ENCODE measurements at places on chromosomes 11 and 22.

- H3K36me3 ChIP-seq: no peaks in the 10 kb centered on the region
- no peak for DNase-seq
- no peak overlapping the region for H3K27ac ChIP-seq
- H3K4me3 ChIP-seq: no peak overlapping the region
- H3K4me1 ChIP-seq: no peaks in the 10 kb centered on the region
Measured at GRCh38 chr11:121567995-121568394, 115.2 kb upstream of the SORL1-AS1 start.

DNA sequence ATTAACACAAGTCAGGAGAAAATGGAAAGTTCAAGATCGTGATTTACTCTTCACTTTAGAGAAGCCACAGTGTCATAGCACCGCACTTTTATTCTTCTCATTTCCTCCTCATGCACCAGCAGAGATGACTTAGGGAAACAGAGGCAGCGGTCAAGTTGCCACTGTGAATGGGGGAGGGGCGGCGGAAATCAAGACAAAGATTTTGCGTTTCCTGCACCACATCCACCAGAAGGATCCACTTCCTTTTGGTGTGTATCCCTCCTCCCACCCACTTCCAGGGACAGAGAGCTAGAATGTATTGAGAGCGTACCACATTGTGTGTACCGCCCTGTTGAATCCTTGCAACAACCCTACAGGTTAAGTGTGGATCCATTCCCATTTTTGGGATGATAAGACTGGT, 21.8 kb downstream of the TSPAN18 start:
- H3K4me1 ChIP-seq: no peaks in the 10 kb centered on the region
- no peaks in the 10 kb centered on the region for H3K27me3 ChIP-seq
- no peak overlapping the region for H3K27ac ChIP-seq
- no peaks in the 10 kb centered on the region for H3K36me3 ChIP-seq
- H3K4me3 ChIP-seq: no peak overlapping the region
- no peak for DNase-seq

GRCh38 chr22:49570032-49570848, 257.4 kb downstream of the BRD1 start:
- no peaks in the 10 kb centered on the region for H3K4me1 ChIP-seq
- no peak overlapping the region for H3K4me3 ChIP-seq
- H3K36me3 ChIP-seq: no peaks in the 10 kb centered on the region
- DNase-seq: no peak

- DNase-seq: no peak
- H3K4me3 ChIP-seq: no peak overlapping the region
- H3K27ac ChIP-seq: no peak overlapping the region
- no peaks in the 10 kb centered on the region for H3K36me3 ChIP-seq
Measured at GRCh38 chr22:21984793-21985192, 2.2 kb upstream of the TOP3B start.

GRCh38 chr22:48306284-48306683, 1521.4 kb downstream of the BRD1 start:
- no peaks in the 10 kb centered on the region for H3K4me1 ChIP-seq
- H3K27ac ChIP-seq: no peak overlapping the region
- H3K27me3 ChIP-seq: no peaks in the 10 kb centered on the region
- no peak overlapping the region for H3K4me3 ChIP-seq
- DNase-seq: no peak
- no peaks in the 10 kb centered on the region for H3K36me3 ChIP-seq

DNA sequence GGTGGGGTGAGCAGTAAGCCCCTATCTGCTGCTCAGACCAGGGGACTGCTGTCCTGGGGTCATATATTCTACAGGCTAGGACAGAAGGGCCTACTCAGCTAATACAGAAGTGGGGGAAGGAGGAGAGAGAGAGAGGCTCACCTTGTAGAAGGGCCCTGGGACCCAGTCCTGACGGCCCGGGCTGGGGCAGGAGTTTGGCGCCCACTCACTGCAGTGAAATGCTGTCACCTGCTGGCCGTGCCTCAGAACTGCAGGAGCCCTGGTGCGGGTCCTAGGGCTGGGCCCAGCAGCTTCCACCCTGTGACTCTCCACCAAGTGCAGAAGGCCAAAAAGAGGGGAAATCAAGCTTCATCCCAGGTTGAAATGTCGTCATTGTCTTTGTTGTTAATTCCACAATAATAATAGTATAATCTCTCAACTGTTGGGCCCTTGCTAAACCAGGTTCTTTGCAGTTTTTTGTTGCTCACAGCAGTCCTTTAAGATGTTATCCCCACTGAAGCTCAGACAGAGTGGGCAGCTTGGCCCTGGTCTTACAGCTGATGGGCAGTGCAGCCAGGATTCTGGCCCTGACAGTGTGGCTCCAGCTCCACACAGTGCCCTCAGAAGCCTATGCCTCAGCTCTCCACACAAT, 29.6 kb downstream of the TRIM29 start:
- DNase-seq: peak; percentile 64
- H3K4me1 ChIP-seq: no peaks in the 10 kb centered on the region
- H3K27me3 ChIP-seq: no peaks in the 10 kb centered on the region
- H3K4me3 ChIP-seq: no peak overlapping the region

- H3K27ac ChIP-seq: no peak overlapping the region
- no peaks in the 10 kb centered on the region for H3K4me1 ChIP-seq
- no peaks in the 10 kb centered on the region for H3K27me3 ChIP-seq
- H3K4me3 ChIP-seq: no peak overlapping the region
Measured at GRCh38 chr11:117884994-117885393, 8.5 kb upstream of the FXYD6 start.

DNA sequence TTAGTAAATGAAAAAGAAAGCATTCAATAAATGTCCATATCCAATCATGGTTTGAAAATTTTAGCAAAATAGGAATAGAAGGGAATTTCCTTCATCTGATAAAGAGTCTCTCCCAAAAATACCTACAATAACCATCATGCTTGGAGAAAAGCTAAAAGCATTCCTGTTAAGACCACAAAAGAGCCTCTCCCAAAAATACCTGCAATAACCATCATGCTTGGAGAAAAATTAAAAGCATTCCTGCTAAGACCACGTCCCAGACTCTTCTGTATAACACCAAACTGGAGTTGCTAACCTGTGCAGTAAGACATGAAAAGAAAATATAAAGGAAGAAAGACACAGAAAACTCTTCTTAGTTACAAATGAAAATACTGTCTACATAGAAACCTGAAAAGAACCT, 69.4 kb downstream of the LINC01488 start:
- H3K4me3 ChIP-seq: no peak overlapping the region
- H3K27me3 ChIP-seq: no peaks in the 10 kb centered on the region
- no peak for DNase-seq
- H3K36me3 ChIP-seq: no peaks in the 10 kb centered on the region
- no peaks in the 10 kb centered on the region for H3K4me1 ChIP-seq

- H3K27ac ChIP-seq: peak overlapping the region; percentile 91
- H3K4me1 ChIP-seq: peaks cover 4% of the 10 kb centered on the region
- peak overlapping the region; percentile 84 for H3K4me3 ChIP-seq
- H3K36me3 ChIP-seq: no peaks in the 10 kb centered on the region
- peaks cover 4% of the 10 kb centered on the region for H3K27me3 ChIP-seq
- DNase-seq: no peak
Measured at GRCh38 chr11:43944761-43945311, 2.4 kb downstream of the C11orf96 start.

- no peaks in the 10 kb centered on the region for H3K27me3 ChIP-seq
- no peak overlapping the region for H3K4me3 ChIP-seq
- no peak for DNase-seq
- H3K27ac ChIP-seq: peak overlapping the region; percentile 1
- peaks cover 2% of the 10 kb centered on the region for H3K36me3 ChIP-seq
Measured at GRCh38 chr11:72235351-72236057, 8.5 kb downstream of the PHOX2A start.

DNA sequence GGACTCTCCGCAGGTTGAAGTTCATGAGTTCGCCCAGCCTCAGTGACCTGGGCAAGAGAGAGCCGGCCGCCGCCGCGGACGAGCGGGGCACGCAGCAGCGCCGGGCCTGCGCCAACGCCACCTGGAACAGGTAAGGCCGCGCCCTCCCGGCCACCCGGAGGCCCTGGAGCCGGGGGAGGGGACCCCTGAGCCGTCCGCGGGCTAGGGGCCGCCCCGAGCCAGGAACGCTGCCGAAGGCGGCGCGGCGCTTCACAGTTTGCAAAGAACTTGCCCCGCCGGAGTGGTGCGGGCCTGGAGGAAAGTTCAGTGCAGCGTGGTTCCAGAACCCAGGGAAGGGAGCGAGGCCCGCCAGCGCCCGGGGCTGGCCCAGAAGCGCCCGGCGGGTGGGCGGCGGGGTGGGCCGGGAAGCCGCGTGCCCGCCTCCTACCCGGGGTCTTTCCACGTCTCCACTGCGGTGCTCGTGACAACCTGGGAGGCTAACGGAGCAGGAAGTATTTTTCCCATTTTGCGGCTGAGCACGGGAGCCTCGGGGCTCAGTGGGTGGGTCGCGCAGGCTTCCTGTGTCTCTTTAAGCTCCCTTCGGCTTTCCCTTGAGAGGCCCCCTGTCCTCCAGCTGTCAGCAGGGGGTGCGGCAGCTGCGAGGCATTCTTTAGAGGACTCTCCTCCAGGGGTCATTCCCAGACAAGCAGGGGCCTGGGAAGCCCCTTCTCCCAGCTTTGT, 635 bp downstream of the PRR5 start:
- H3K4me3 ChIP-seq: peak overlapping the region; percentile 88
- no peak overlapping the region for H3K27ac ChIP-seq
- no peak for DNase-seq
- peaks cover 9% of the 10 kb centered on the region for H3K4me1 ChIP-seq
- H3K36me3 ChIP-seq: no peaks in the 10 kb centered on the region
- no peaks in the 10 kb centered on the region for H3K27me3 ChIP-seq

DNA sequence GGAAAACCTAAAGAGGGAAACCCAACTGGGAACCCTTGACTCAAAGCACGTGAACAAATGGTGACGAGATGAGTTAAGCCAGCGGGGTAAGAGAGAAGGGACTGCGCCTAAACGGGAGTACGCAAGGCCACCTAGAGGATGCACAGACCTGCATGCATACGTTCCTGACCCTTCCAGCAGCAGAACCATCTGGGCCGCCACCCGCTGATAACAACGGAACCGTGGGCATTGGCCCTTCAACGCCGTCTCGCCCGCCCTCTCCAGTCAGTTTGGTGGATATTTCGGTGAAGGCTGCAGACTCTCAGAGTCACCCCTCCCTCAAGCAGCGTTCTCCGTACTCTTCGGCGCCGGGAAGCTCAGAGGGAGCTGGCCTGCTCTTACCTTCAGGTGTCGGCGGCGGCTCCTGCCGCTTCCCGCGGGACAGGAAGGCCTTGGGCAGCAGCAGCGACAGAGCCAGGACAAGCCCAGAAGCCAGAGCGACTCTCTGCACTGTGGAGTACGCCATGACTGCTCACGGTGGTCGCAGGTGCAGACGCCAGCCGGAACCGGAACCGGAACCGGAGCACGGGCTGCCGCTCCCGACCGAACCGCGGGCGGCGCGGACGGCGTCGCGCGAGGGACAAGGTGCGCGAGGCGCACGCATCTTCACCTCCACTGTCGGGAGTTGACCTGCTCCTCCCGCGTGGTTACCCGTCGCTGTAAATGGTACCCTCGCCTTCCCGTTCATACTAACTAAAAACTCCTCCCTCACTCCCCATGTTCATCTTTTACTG, at the start of gene RIC3:
RIC3 (minus strand) TSS at position 541 of the 773 bp plus-strand sequence; CDS start at position 505, 36 bp downstream.
- peak within 1 kb of the TSS; percentile 72 for H3K4me3 ChIP-seq
- peak within 1 kb of the TSS; percentile 33 for H3K27ac ChIP-seq
- no peak for DNase-seq
- no peaks in the 10 kb centered on the region for H3K4me1 ChIP-seq

DNA sequence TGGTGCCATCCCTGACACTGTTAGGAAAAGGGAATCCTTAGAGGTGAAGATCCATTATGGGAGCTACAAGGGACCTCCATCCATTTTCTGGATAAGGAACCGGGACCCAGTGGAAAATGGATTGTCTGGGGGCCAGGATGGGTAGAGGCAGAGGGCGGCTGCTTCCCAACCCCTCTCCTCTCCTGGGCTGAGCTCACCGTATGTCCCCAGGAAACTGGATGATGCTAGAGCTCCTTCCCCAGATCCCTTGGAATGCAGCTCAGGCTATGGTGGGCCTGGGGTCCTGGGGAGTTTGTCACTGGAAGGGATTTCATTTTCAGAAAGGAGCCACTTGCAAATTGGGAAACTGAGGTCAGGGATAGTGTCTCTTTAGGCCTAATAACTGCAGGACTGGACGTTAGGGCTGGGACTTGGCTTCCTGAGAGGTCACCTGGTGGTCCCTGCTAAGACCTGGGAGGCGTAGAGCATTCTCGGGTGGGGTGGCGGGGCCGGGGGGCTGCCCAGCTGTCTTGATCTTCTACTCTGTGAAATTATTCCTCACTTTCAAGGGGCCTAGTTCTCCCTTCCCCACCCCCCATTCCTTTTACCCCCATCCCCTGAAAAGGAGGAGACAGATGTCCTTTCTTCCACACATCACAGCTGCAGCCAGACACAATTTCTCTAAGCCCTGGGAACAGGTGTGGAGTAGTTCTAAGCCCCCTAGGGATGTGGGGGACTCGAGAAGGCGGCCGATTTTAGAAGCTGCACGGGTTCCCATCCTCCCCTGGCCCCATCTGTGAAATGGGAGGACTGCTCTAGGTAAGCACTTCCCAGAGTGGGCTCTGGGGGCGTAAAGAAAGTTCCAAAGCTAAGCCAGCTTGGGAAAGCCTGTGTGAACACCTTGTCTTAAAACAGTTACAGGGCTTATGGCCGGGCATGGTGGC, 99.8 kb downstream of the PKNOX2 start:
- no peaks in the 10 kb centered on the region for H3K4me1 ChIP-seq
- no peak for DNase-seq
- no peaks in the 10 kb centered on the region for H3K36me3 ChIP-seq
- no peak overlapping the region for H3K4me3 ChIP-seq

Measured in breast epithelium (tissue), 4 donors.